Retinal pigment epithelial cell (primary cell): ENCODE measurements at places on chromosomes 4 and X.

DNA sequence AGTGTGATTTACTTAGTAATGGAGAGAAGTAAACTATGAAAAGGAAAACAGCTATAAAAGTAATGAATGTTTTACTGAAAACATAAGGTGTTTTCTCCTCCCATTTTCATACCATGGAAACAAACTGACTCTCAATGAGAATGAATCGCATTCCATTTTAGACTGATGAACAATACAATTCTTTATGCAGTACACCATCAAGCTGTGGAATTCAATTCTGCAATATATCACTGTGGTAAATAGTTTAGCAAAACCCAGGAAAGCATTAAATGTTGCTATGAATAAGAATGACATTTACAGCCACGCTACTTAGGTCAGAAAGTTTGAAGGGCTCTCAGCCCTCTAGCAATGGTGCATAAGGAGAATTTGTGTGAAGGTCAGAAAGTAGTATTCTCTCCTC is 7.4 kb downstream of the DCAF8L2 start:
- no peak for DNase-seq

DNA sequence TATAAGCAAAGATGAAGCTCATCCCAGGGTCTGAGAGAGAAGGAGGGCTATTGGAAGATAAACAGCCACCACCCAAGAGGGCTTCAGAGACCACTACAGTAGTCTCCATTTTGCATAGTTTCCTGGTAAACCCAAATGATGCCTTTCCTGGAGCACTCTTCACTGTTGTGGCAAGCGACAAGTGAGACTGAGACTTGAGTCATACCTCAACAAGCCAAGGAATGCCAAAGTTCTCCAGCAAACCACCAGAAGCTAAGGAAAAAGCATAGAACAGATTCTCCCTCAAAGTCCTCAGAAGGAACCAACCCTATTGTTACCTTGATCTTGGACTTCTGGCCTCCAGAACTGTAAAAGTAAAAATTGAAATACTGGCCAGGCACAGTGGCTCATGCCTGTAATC is 65.9 kb downstream of the LARP7 start:
- DNase-seq: no peak

GRCh38 chrX:103513067-103513466 is 6.2 kb downstream of the RAB40A start:
- no peak for DNase-seq

DNA sequence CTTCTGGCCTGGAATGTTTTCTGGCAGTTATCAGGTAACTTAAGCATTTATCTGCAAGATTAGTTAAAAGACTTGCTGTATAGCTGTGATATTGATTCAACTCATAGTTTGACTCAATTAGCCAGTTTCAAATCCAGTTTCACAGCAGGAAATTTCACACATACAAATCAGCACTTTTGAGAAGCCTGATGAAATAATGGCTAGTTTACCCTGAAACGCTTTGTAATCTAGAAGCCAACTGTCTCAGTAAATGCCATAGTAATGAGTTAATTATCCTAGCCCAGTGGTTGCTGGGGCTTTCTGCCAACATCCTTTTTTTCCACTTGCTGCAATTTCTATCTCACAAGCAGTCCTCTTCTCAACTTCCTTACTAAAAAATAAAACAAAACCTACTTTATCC is 53.1 kb downstream of the ARHGEF38 start:
- DNase-seq: peak; percentile 63

DNA sequence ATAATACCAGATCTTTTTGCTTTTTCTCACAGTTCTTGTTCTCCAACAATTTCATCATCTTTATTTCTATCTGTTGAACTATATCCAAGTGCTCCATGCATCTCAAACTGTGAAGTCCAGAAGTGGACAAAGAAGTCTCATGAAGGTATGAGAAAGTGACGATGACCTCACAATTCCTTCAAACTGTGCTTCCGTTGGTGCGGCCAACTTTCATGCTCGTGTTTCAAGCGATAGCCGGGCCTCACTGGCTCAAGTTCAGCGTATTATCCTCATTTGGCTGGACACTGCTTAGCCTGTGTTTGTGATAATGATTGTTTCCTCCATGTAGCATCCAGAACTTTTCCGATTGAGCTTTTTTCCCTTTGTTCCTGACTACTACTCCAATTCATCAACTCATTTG is 143.1 kb downstream of the PALLD start:
- no peak for DNase-seq

- no peak for DNase-seq
These were observed 12.5 kb upstream of the S100P start for GRCh38 chr4:6681191-6681590.

- DNase-seq: peak; percentile 79
These were observed 314.9 kb upstream of the TRAM1L1 start for GRCh38 chr4:117400039-117400835.

DNA sequence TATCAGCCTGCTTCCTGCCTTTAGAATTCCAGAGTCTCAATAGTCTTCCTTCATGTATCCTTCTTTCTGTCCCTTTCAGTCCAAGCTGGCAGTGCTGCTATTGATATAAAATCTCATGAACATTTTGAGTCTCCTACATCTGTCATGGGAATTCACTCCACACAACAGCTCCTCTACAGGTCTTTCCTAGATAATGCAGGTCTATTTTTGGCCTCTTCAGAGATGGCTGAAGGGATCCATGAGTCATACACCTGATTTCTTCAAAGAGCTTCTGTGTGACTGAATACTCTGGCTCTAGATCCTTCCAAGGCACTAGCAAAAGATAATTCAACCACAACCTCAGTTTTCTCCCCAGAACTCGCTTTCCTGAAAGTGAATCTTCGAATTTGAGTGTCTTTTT is 115.4 kb downstream of the STPG2 start:
- DNase-seq: peak; percentile 9

DNA sequence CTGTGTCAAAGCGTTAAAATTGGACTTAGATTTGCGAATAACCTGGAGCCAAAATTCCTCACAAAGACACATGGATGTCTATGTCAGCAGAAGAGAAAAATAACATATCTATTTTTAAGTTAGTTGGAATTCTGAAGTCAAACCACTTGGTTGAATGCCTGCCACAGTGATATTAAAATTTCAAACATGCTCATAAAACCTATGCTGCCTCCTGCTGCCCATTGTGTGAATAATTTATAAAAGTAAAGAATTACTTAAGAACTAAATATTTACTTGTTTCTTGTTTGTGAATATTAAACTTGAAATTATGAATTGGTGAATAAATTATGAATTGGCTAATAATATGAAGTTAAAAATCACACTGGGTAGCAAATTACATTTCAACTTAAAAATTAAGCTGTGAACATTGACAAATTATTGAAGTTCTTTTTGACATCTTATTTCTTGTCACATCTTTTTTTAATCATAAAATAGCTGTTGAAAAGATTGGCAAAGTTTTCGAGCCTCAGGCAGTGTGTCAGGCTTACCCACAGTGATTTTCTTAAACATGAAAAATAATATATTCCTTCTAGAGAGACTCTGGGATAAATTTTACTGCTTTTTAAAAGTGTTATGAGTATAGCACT is 35.4 kb downstream of the FABP2 start:
- peak; percentile 22 for DNase-seq

DNA sequence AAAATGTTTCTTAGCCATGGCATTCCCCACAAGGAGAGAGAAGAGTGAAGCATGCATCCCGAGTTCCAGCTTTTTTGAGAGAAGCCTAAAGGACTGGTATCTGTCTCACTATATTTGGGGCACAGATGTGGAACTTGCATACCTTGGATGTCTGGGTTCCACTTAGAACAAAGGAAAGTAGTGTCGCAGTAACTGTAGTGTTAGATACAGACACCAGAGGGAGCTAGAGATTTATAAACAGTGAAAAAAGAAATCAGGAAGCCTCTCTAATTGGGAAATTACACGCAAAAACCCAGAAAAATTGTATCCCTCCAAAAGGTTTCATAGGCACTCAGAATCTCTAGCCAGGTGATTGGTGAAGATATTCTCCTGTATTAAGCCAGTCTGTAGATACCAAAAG is 34.4 kb downstream of the AGTR2 start:
- DNase-seq: no peak

GRCh38 chr4:139509727-139510410 is 46.1 kb downstream of the SETD7 start:
- DNase-seq: no peak

DNA sequence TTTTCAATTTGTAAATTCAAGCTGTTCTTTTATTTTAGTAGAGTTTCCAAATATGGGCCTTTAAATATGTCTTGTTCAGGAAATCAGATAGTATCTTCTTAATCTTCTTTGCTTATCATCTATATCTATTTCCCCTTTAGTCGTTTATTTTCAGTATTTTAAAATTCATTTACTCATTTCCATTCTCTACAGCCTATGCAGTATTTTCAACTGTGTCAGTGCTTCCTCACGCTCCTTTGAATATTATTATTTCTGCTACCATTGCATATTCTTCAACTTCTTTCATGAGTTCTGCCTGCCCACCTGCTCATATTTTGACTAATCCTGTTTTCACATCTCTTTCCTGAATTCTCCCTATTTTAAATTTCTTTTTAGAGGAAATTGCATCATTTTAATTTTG is 185.4 kb downstream of the DKK2 start:
- no peak for DNase-seq

DNA sequence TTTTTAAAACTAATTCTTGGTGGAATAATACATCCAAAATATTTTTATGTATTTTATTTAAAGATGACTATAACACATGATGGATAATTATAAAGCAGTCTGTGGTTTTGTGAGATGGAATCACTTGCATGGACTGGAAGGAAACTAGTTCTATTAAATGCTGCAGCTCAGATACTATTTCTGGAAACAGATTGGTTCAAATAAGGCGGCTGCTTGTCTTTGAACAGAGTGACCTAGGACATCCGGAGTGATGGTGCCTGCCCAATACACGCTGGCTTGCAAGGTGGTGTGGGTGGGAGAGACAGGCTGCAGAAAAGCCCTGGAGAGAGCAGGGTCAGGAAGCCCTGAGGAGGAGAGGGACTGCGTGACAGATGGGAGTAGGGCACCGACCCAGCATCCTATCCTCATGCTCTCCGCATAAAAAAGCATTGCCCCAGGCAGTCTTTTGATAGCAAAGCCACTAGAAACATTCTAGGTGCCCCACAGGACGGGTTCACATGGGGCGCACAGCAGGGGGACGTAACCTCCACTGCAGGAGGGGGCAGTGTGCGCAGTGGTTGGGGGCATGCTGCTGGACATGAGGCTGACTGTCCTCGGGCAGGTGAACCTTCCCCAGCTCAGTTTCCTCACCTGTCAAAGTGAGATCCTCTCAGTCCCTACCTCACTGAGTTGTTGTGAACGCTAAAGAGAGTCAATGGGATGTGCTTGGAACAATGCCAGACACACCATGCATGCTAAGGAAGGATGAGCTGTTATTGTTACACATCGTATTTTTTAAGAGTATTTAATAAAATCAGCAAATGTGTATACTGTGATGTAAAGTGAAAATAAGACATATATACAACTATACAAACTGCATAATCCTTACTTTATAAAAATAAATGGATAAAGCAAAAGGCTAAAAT is 71.3 kb downstream of the EVC2 start:
- DNase-seq: no peak

- no peak for DNase-seq
These were observed 198.8 kb downstream of the SLC4A4 start for GRCh38 chr4:71537551-71538065.

- DNase-seq: no peak
These were observed 215.9 kb upstream of the GIMD1 start for GRCh38 chr4:106584337-106584989.

GRCh38 chr4:168880811-168881595 is 129.1 kb downstream of the CBR4 start:
- no peak for DNase-seq

DNA sequence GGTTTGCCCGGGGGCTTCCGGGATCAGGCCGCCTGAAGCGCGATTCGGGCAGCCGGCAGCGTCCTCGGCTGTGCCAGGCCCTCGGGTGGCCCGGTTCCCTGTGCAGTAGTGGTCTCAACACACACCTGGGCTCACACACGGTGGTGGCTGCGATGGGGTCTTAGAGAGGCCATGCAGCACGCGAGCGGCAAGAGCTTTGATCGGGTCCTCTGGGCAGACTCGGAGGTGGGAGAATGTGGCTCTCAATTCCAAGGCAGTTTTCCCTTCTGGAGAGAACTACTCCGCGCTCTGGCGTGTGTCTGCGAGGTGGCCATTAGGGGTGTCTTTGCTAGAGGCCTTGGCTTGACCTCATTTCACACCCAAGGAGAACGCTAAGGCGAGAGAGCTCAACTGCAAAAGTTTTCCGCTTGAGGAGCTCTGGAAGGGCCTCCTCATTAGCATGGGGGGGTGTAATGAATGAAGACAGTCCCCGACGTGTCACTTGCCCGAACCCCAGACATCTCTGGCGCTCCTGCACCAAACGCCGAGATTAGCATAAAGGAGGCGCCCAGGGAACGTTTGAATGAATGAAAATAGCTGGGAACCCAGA is 771 bp upstream of the RBPJ start:
- DNase-seq: no peak

- no peak for DNase-seq
These were observed 63.2 kb downstream of the QDPR start for GRCh38 chr4:17448689-17449088.

- no peak for DNase-seq
These were observed 37.6 kb downstream of the RPS6KA3 start for GRCh38 chrX:20229155-20229554.

DNA sequence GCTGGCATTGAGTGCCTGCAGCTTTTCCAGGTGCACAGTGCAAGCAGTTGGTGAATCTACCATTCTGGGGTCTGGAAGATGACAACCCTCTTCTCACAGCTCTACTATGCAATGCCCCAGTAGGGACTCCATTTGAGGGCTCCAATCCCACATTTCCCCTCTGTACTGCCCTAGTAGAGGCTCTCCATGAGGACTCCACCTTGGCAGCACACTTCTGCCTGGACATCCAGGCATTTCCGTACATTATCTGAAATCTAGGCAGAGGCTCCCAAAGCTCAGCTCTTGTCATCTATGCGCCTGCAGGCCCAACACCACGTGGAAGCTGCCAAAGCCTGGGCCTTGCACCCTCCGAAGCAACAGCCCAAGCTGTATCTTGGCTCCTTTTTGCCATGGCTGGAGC is 8.4 kb upstream of the SMAD1 start:
- DNase-seq: no peak

DNA sequence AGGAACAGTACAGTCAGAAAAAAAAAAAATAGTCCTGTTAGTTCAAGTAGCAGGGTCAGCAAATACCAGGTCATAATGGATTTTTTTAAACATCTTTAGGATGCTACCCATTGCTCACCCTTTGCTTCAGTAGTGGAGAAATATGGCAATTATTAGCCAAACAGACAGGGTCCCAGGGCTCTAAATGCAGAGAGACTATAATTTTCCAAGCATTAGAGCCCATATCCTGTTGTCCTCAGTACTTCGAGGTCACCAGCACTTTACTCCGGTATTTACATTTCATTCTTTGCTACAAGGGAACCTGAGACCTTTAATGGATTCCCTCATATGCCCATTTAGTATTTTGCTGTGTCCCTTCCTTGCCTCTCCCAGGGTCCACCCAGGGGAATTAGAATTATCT is 1562.9 kb upstream of the TENM3 start:
- no peak for DNase-seq
